ENCODE measurements at places on chromosomes 11 and 22.

- DNase-seq, result no peak
Measured at GRCh38 chr11:29217901-29218300, 798.9 kb downstream of the KCNA4 start.

- DNase-seq, result no peak
Measured at GRCh38 chr11:128261011-128261421, 326.3 kb downstream of the ETS1 start.

DNA sequence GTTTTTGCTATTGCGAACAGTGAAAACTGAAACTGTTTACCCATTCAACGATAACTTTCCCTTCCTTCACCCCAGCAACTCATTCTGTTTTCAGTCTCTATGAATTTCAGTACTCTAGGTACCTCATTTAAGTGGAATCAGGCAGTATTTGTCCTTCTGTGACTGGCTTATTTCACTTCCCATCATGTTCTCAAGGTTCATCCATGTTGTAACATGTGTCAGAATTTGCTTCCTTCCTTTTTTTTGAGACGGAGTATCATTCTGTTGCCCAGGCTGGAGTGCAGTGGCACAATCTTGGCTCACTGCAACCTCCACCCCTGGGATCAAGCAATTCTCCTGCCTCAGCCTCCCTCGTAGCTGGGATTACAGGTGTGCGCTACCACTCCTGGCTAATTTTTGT lies 23.7 kb downstream of the HTR3B start:
- DNase-seq, result no peak

- DNase-seq, result no peak
Measured at GRCh38 chr22:37183432-37184379, 4.3 kb downstream of the C1QTNF6 start.

DNA sequence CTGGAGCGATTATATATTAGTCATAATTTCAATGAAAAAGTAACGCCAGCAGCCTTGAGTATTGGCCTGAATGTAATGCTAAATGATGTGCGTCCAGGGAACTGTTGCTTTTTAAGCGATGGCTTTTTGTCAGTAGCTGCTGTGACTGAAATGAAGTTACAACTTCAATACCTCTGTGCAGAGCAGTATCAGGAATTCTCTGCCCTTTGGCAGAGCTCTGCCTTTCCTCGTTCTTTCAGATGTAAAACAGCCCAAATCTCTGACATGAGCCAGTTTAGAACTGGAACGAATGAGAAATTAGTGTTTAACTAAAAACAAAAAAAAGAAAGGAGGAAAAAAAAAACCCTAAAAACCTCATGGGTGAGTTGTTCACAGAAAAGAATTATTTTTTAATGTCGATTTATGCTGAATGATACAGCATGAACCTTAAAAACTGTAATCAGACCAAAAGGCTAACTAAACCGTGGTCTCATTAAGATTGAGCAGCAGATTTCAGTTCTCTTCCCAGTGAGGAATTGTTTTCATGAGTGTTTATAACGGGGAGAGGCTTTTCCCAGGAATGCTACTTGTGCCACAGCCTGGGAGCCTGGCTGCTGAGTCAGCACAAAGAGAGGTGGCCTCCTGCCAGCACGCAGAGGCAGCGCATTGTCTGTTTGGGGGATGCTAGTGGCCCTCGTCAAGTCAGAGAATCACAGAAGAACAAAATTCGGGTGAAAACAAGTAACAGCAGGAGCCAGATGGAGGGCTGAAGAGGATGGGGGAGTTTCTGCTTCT lies 146.2 kb upstream of the RASSF10 start:
- DNase-seq, result no peak

DNA sequence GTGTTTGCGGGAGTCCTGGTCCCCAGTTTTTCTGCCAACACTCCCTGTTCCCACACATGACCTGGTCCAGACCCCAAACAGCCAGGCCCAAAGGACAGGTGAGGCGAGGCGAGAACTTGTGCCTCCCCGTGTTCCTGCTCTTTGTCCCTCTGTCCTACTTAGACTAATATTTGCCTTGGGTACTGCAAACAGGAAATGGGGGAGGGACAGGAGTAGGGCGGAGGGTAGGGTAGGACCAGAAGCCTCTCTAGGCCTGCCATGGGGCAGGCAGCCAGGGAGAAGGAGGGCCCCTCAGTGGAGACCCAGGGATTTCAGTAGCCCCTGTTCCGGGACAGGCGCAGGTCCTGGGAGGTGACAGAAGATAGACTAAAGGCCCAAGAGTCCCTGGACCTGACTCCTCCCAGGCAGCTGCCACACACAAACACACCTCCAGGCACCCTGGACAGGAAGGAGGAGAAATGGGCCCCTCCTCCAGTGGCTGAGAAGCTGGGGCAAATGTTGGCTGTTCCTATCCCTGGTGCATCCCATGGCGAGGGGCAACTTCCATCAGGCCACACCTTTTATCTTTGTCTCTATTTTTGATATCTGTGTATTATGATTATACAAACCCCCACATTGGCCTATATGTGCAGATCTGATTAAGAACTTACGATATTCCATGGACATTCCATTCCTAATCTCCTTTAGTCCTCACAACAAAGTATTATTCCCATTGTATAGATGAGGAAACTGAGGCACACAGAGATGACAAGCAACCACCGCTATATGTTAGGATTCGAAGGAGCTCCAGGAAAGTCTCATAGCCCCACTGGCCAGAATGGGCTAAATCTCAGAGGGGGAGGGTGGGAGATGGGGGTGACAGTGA lies 626 bp upstream of the F2 start:
- no peak for DNase-seq

- no peak for DNase-seq
Measured at GRCh38 chr22:30424534-30425326, 838 bp upstream of the MTFP1 start.

DNA sequence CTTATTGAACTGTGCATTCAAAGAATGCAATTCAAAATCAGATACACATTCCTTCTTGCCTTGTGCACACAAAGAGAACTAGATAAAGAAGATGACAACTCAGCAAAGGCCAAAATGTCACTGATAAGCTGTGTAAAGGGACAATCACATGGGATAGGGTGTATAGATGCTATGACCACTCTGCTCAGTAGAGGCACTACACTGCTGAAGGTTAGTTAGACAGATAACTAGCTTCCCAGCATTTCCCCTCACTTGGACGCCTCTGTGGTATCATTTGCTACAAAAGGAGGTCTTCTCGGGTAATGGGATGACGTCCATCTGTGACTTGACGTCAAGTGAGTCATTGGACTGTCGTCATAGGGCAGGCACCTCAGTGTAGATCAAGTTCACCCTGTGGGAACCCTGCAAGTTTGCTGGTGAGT lies 424.9 kb upstream of the CCDC90B start:
- DNase-seq, result no peak

- no peak for DNase-seq
Measured at GRCh38 chr22:40504285-40505249, 132.0 kb downstream of the MRTFA start.

DNA sequence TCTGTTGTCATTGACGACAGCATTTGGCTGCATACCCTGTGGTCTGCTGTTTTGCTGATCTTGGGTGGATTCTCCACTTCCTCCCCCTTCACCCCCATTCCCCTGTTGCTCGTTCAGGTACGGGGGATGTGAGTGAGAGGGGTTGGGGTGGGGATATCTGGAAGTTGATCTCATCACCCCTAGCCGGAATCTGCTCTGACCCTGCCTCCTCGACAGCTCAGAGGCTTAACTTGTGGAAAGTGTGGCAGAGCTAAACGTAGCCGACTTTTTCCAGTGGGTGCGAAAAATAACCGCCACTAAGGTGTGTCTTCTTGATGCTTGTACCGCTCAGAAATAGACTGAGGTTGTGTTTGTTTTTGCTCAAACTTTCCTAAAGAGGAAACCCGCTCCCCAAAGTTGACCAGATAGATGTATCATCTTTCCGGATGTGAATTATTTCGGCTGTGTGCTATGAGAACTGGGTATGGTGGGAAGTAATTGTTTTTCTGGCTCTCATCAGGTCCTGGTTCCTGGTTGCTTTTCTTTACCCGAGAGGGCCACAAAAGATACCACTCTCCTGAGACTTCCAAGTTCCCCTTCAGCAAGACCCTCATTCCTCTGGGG lies 6.6 kb downstream of the ZBTB16 start:
- no peak for DNase-seq

DNA sequence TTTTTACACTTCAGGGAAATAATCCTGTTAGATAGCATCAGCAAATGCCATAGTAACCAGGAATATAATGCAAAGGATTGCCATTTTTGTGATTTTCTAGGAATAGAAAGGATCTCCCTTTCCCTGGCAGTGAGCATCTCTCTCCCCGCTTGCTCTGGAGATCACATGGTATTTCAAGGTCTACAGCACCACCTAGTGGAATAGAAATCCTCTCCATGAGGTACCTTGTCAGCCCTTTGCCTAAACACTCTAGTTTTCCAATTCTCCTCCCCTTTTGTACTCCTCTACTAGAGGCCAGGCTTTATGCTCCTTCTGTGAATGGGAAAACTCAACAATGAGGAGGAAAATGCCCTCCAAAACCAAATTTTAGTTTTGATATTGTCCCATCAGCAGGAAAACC lies 78.4 kb downstream of the XRRA1 start:
- DNase-seq, result no peak

DNA sequence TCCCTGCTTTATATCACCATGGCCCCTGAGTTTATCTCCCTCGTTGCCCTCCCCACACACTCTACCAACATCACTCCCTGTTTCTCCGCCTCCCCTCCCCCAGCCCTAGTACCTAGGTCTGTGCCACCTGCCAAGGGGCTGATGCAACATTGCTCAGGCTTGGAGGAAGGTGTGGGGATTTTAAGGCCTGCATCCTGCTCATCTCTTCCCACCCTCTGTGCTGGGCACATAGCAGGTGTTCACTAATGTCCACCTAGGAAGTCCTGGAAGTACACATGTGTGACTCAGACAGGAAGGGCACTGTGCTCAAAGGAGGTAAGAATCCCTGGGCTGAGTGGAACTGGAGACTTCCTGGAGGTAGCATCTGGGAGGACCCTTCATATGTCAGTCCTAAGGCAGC lies 37.0 kb downstream of the PDE2A start:
- DNase-seq, result no peak

GRCh38 chr11:93128574-93128973 lies 69.2 kb downstream of the SLC36A4 start:
- DNase-seq, result no peak

DNA sequence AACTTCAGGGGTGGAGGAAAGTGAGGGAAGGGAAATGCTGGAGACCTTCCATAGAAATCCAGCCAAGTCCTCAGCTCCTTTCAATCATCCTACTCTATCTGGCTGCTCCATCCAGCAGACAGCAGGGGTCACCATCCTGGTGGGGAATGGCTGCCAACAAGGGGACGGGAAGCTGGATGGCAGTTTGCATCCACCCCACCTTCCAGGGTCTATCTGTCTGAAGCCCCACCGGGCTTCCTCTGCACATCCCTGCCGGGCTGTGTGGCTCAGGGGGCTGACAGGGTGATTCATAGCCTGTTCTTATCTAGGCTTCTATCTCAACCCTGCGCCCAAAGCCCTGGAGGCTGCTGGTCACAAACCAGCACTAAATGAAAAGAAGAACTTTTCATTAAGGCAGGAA lies 1.1 kb downstream of the SYTL2 start:
- peak; percentile 9 for DNase-seq

- no peak for DNase-seq
Measured at GRCh38 chr11:62125881-62126280, 2.1 kb downstream of the INCENP start.

GRCh38 chr11:118841469-118842242 lies 42.0 kb upstream of the CXCR5 start:
- no peak for DNase-seq

Measured in NCI-H345 (cell line).